ENCODE measurements at places on chromosomes 11 and 22.

GRCh38 chr11:128349650-128350299 lies 237.6 kb downstream of the ETS1 start:
- no peak for DNase-seq

DNA sequence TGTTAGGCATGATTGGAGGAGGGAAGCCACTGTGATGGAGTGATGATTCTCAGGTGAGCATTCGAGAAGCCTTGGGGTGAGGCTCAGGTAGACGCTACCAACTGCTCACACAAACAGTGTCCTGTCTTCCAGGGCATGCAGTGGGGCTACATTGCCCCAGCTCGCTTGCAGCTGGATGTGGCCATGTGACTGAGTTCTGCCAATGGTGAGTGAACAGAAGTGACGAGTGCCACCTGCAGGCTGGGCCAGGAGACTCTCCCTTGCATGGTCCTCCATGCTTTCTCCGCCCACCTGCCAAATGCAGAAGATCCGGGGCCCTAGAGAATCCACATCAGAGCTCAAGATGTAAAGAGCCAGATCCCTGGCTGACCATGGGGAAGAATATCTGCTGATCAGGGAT lies 195.9 kb downstream of the BCR start:
- DNase-seq, result peak; percentile 5

DNA sequence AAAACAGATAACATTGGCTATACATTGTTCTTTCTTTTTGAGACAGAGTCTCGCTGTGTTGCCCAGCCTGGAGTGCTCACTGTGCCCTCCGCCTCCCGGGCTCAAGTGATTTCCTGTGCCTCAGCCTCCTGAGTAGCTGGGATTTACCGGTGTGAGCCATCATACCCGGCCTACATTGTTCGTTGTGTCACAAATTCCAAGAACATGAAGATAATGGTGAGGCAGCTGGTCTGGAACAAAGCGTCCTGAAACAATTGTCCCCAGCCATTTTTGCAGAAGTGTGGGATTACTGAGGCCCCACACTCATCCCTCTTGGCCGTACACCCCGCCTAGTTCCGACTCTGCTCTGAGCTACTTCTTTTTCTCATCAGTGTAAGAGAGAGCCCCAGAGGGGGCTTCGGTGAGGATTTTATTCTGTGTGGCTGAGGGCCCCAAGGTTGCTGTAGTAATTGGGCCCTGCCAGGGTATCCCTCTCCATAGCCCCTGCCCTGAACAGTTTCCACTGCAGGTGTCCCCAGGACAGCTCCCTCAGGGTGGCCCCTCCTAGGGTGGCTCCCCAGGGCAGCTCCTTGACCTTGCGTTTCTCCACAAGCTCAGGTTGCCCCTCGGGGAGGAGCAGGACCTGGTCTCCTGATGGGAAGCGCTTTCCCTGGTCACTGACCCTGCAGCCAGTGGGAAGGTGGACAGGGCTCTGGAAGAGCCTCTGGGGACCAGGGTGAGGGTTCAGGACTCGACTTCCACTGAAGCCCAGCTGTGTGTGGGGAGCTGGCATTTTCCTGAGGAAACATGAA lies 13.1 kb upstream of the ARSA start:
- DNase-seq, result no peak

GRCh38 chr11:43693731-43694130 lies 13.2 kb downstream of the HSD17B12 start:
- DNase-seq, result no peak

- DNase-seq, result no peak
These were observed 34.2 kb downstream of the SYT7 start for GRCh38 chr11:61546663-61547062.

- peak; percentile 48 for DNase-seq
These were observed 21.2 kb upstream of the MAP6 start for GRCh38 chr11:75689863-75690609.

DNA sequence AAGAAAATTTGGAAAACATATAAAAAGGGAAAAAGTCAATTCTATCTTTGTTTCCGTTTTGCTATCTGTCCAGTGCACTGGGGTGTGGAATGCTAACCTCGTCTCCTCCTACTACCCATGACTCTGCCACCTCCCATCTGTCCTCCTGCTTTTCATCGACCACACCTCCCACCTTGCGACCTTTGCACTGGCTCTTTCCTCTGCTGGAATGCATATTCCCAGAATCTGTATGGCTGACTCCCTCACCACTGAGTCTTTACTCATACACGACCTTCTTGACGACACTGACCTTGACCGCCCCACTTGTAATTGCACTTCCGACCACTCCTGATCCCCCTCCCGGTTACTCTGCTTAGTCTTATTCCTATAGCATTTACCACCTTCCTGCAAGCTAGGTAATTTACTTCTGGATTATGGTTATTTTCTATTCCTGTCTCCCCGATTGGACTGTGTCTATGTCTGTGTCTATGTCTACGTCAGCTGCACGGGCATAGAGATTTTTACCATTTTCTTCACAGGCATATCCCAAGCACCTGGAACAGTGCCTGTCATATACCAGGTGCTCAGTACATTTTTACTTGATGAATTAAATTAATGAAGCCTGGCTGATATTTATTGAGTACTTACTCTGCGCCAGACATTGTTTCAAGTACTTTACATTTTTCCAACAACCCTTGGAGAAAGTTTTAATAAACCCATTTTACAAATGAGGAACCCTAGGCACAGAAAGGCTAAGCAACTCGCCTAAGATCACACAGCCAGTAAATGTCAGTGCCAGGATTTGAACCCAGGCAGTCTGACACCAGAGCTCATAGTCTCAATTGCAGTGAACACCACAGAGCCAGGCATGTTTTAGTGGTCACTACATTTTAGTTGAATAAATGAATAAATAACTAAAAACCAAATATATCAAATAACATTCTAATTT lies 89.3 kb upstream of the SLC22A12 start:
- no peak for DNase-seq

DNA sequence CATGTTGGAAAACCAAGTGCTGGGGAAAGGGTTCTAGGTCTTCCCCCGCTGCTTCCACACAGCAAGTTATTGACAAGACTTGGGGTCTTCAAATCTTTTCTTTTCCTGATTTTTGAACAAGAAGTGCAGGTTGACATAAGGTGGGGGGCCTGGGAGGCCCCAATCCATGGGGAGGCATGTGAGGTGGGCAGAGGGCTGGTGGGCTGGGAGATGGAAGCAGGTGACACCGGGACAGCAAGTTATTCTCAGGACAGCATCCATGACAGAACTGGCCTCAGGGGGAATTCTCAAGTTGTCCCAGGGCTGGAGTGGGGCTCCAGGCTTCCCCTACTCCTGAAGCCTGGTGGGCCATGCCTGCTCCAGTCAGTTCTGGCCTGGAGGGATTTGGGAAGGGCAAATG lies 5.5 kb downstream of the FGF19 start:
- DNase-seq, result no peak

DNA sequence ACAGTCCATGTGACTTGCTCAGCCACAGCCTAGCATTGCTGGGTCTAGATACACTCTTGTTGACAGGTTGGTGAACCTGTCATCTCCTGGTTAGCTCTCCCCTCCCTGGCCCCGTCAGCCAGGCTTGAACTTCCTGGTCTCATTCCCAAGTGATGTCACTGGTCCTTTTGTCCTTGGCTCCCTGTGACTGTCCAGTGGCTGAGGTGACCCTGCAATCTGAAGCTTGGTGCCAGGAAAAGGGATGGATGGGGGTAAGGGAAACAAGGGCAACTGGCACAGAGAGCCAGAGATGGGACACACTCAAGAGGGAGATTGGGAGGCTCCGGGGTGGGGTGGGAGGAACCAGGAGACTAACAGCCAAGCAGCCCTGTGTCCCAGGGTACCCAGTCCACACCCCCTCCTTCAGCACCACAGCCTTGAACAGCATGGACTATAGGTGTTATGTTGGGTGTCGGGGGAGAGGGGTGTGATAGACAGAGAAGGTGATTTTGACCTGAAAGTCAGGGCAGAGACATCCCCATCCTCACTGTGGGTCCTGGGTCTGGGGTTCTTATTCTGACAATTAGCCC lies 63.8 kb upstream of the THY1 start:
- DNase-seq, result no peak

DNA sequence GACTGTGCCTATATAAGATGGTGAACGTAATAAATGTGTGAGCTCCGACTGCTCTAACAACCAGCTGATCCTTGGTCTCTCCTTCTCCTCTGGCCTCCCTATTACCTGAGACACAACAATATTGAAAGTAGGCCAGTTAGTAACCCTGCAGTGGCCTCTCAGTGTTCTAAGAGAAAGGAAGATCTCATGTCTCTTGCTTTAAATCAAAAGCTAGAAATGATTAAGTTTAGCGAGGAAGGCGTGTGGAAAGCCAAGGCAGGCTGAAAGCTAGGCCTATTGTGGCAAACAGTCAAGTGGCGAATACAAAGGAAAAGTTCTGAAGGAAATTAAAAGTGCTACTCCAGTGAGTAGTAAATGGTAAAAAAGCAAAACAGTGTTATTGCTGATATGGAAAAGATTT lies 39.5 kb downstream of the HIPK3 start:
- no peak for DNase-seq

DNA sequence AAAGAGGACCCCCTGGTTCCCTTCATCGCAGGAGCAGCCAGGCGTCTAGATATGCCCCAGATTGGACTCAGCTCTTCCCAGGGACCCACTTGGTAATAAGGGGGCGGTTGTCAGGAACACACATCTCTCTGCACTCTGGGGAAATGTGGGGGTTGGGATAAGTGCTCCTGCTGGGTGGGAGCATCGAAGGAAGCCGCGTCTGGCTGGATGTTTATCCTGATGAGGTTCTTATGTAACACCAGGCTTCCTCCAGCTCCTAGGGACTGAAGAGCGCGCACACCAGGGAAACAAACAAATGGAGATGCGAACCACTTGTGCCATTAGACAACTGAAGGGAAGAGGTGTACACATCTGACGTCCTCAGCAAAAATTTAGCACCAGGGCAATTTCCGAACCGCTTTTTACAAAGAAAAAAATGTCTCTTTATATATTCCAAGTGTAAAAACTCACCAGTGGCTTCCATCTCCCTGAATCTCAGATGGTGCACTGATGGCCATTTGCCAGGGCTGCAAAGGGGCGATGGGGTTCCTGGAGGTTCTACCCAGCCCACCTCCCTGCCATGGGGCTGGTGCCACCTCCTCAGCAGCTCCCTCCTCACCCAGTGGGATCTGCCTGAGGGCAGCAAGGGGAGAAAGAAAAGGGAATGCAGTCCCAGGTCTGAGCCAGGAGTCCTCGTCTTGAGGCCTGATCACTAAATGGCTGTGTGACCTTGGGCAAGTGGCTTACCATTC lies 89.4 kb downstream of the PKNOX2 start:
- no peak for DNase-seq

GRCh38 chr11:77093056-77093891 lies 9.4 kb upstream of the OMP start:
- no peak for DNase-seq

DNA sequence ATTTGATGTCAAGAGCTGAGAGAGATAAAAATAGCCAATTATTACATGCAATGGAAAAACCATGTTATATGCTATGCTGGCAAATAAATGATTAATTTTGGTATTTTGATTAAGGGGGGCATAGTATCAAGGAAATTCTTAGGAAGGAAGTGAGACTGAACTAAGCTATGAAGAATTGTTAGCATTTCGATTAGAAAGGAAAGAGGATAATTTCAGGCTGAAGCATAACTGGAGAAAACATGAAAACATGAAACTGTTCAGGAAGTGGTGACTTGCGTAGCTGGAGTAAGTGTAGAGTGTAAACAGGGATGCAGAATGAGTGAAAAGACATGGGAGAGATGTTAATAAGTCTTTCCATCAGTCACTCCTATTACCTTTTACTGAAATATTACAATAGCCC lies 6.4 kb downstream of the ACRV1 start:
- DNase-seq, result no peak

GRCh38 chr22:22408731-22409696 lies 99.5 kb downstream of the ZNF280B start:
- peak; percentile 26 for DNase-seq

DNA sequence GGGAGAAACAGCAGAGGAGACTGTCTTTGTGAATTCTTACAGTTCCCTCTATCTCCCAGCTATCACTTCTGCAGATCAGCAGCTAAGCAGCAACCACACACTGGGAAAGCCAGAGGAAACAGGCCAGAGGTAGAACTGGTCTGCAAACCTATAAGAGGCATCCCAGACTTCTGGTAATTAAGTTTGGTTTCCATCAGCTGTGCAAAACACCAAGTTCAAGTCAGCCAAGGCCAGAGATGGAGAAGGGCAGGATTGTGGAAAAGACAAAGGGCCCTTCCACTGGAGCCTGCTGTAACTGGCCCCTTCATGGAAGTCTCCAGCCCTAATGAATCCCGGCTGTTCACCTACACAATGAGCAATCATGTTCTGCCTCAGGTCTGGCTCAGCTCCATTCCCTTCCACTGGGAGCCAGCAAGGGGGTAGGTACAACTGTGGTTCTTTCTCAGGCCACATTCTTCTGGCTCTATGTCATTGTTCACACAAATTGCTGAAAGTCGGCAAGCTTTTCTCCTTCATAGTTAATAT lies 4.6 kb upstream of the PAMR1 start:
- peak; percentile 95 for DNase-seq

GRCh38 chr11:72234514-72234830 lies 9.5 kb downstream of the PHOX2A start:
- DNase-seq, result no peak

GRCh38 chr22:46149512-46150033 lies 753 bp upstream of the PPARA start:
- DNase-seq, result no peak

- DNase-seq, result no peak
These were observed 32.8 kb downstream of the FAM227A start for GRCh38 chr22:38623351-38623750.

- DNase-seq, result no peak
These were observed 10.0 kb downstream of the OR5B21 start for GRCh38 chr11:58497951-58498350.

DNA sequence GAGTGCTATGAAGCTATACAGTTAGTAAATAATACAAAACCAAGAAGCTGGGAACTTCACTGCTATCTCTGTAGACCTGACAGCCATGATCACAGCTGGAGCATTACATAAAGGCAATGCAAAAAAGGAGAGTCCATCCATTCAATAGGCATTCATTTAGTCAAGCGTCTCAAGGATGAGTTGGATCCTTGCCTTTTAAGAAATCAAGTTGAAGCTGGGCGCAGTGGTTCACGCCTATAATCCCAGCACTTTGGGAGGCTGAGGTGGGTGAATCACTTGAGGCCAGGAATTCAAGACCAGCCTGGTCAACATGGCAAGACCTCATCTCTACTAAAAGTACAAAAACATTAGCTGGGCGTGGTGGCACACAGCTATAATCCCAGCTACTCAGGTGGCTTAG lies 48.1 kb upstream of the ALKBH3 start:
- DNase-seq, result no peak

GRCh38 chr11:128587415-128587814 lies at the start of gene ETS1:
Gene ETS1 (minus strand): TSS chr11:128587558. CDS start chr11:128573130, 14,428 bp downstream.
- no peak for DNase-seq

DNA sequence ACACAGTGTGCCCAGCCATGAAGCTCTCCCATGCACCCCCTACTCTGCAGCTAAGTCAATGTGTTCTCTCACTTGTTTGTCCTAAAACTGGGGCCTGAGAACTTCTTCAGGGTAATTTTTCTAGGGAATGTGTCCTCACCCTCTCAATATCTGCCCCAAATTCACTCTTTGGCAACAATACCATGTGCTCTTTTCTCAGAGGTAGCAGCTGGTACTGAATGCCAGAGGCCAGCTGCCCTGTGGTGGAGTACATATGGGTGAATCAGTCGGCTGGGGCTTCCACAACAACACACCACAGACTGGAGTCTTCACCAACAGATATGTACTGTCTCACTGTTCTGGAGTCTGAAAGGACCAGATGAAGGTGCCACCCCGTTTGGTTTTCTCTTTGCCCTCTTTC lies 97.7 kb upstream of the TOP3B start:
- no peak for DNase-seq

- DNase-seq, result no peak
These were observed 15.8 kb upstream of the CSF2RB start for GRCh38 chr22:36897611-36898010.

Measured in fibroblast of skin of back (primary cell).